GM20000 (cell line): ENCODE measurements at places on chromosomes 6 and 20.

DNA sequence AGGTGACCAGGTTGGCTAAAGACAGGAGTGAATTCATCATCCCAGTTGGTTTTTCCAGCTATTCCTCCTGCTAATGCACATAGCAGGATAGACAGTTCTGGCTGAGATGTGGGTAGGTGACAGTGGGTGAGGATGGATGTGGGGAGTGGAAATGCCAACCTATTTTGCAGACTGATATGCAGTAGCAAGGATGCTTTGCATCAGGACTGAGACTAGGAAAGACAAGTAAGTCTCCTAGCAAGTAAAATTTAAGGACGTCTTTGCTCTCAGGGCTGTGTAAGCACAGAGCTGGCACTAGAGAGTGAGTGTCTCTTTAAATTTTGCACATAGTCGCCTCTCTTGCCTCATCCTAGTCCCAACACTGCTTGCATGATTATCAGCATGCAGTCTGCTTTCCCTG, 368.1 kb upstream of the PLCB4 start:
- DNase-seq = no peak

DNA sequence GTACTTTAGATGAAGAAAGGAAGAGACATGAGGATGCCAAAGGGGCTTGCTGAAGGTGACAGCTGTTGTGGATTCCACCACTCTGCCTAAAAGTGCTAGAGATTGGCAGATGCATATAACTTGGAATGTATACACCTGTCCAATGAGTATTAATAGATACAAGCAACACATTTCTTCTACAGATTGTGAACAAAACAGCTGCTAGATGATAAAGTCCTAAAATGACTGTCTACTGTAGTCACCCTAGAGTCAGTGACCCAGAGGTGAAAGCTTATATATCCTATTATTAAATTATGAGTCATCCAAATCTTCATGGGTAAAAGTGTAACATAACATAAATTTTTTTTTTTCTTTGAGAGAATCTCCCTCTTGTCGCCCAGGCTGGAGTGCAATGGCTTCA, 5.2 kb downstream of the RNF217 start:
- no peak for DNase-seq

- no peak for DNase-seq
Observed at GRCh38 chr6:92688342-92688741, 731.0 kb downstream of the EPHA7 start.

DNA sequence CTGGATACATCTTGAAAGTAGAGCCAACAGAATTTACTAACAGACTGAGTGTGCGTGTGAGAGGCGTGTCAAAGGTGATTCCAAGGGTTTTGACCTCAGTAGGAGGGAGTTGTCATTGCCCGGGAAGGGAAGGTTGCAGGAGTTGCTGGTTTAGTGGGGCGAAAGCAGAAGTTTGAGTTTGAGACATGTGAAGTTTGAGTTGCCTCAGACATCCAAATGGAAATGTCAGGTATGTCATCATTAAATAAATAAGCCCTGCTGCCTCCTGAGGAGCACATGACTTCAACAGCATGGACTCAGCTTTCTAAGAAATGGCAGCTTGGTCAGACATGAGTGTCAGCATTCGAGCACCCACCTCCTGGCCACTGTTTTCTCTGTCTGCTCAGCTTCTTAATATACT, 26.6 kb upstream of the TGM2 start:
- no peak for DNase-seq

DNA sequence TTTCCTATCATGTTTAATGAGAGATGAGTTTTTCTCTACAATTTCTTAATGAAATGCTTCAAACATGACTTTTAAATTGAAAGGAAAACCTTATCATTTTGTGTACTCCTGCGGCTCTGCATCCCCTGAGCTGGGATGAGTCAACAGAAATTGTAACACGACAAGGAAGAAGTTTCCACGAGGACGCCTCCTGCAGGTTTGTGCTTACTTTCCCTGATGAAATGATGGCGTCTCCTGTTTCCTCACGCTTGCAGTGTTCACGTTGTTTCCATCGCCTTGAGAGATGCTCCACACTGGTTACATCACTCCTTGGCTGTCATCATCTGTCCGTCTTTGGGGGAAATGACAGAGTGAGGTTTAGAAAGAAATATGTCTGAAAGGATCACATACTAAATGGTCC, 233.7 kb upstream of the ZFP64 start:
- no peak for DNase-seq

DNA sequence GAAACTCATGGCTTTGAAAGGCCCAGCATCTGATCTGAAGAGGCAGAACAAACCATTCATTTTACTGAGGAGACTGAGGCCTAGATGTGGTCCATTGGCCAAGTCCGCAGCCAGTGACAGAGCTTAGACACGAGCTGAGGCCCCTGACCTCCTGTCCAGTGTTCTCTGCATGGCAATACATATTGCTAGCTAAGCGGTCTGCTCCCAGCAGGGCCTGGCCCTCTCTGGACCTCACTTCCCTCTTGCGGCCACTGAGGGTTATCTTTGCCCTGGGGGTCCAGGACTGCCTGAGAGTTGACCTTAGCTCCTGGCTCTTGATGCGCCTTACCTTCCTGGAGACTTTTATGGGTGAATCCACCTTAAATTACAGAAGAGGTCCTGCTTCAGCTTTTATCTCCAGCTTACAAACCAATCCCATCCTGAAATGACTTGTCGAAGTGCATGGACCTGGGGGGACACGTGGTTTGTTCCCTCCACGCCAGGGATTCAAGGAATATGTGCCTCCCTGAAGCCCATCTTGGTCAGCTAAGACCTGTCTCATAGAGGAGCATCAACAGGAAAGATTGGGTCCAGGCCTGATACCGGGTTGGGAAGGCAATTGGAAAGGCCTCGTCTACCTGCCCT, 75.6 kb downstream of the CNBD2 start:
- no peak for DNase-seq

DNA sequence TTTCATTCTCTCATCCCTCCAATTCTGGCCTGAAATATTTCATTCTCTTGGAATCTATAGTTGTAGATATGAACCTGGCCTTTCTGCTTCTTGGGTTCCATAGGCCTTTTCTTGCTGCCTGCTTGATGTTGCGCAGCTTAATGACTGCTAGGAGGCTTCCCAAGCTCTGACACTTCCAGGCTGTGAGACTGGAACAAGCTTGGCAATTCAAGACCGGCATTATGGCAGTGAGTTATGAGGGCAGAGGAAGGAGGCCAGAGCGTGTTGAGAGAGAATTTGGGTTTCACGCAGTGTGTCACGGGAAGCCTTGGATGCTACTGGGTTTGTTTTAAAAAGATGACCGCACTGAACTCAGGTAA, 948 bp upstream of the DNAJC5 start:
- DNase-seq = no peak

- no peak for DNase-seq
Observed at GRCh38 chr20:2741463-2741862, 48.9 kb downstream of the EBF4 start.

DNA sequence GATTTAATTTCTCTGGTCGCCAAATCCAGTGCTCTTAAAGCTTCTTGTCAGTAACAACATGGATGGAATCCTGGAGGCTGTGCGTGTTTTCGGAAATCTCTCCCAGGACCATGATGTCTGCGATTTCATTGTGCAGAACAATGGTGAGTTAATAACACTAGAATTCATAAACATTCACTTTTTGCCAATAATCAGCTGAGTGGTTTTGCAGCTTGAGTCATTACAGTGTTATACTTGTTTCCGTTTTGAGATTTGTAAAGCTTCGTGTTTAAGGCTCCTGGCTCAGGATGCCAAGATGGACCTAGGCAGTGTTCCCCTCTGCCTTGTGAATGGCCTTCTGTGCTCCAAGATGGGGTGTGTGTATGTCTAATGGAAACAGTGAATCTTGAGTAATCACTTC, 113.8 kb downstream of the ARMC2 start:
- DNase-seq = no peak

DNA sequence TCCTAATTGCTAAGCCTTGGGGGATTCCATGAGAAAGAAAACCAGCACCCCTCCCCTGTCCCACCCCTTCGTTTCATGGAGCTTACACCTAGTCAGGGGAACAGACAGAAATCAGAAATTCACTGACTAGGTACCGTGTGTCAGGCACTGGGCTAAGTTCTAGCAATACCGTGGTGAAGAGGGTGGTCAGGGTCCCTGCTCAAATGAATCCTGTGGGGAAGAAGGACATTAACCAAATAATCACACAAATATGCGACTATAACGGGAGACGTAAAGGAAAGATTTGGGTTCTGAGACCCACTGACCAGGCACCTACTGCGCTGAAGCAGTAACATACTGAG, 65.1 kb upstream of the TOP1 start:
- DNase-seq = no peak
